Urinary bladder (tissue), 4 donors: ENCODE measurements at places on chromosomes 3 and 15. TPM values are rescaled to one million over a fixed set of nuclear protein-coding genes. Genes with fewer than 3 reads are reported as not detected.

DNA sequence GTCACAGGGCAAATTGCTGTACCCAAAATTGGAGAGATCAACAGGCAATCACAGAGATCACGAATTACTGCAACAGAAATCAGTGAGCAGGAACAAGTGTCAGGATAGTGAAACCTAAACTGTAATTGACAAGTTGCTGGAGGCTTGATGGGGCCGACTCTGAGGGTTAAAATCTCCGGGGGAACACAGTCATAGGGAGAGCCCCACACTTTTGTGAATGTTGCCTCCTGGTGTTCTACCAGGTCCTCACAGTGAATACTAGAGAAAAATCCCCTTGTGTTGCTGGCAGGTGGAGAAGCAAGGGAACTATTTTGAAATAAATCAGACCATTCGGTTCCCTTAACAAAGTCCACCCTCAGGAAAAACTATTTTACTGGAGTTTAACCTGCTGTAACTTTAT, 697.5 kb upstream of the CBLB start:
- no peak for DNase-seq

- no peak for DNase-seq
These were observed 502 bp upstream of the TIMP4 start for GRCh38 chr3:12159227-12159601.

GRCh38 chr15:92528736-92529135, 126.8 kb downstream of the FAM174B start:
- no peak for DNase-seq

GRCh38 chr3:2454865-2455264, 356.2 kb downstream of the CNTN4 start:
- DNase-seq = no peak

DNA sequence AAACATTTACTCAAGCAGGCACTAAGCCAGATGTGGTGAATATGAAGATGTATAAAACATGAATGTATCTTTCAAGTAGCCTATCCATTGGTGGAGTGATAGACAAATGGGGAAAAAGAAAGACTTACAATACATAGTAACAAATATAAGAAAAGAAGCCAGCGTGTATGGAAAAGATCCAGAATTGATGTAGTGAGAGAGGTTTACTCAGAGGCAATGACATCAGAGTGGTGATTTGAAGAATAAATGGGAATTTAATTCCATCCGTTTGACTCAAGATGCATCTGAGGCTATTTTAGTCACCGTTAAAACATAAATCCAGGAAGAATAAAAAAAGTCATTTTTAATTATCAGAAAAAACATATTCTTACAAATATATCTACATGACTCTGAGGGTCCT, 162.6 kb downstream of the IL1RAP start:
- no peak for DNase-seq

- no peak for DNase-seq
These were observed 20.3 kb upstream of the NECTIN3 start for GRCh38 chr3:111051354-111051753.

DNA sequence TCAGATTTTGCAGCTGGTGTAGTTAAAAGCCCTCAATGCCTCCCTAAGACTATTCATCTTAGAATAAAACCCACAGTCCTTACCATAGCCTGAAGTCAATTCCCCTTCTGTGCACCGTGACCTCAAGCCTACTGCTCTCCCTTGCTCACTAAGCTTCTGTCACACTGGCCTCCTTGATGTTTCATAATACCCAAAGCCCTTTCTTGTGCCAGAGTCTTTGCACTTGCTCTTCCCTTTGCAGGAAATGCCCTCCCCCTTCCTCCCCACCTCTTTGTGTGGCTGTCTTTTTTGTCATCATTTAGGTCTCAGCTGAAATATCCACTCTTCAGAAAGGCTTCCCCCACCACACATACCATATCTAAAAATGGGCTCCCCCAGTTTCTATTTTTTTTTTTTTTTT, 4.2 kb upstream of the PLEKHO2 start:
- DNase-seq = no peak

GRCh38 chr3:111319598-111319997, 222.4 kb upstream of the CD96 start:
- no peak for DNase-seq

GRCh38 chr3:124700880-124701684, 29.2 kb upstream of the UMPS start:
- DNase-seq = no peak

IL5RA gene
- 0.13 TPM for polyA plus RNA-seq

LPCAT4 gene
- polyA plus RNA-seq = 32.5 TPM

PP2D1 gene
- polyA plus RNA-seq = not detected

LCTL gene
- polyA plus RNA-seq = not detected
